Esophagus (tissue), 2 donors: ENCODE measurements at places on chromosomes 1 and 21. TPM values are rescaled to one million over a fixed set of nuclear protein-coding genes. Genes with fewer than 3 reads are reported as not detected.

Gene SELL
- 0.19 TPM for polyA plus RNA-seq

Gene FNDC5
- polyA plus RNA-seq = 0.53 TPM

Gene LAMC1
- 7.0 TPM for polyA plus RNA-seq

Gene PLEKHA6
- 36.3 TPM for polyA plus RNA-seq

Gene EXTL1
- 0.09 TPM for polyA plus RNA-seq
